ENCODE measurements at places on chromosomes 6 and 20.

DNA sequence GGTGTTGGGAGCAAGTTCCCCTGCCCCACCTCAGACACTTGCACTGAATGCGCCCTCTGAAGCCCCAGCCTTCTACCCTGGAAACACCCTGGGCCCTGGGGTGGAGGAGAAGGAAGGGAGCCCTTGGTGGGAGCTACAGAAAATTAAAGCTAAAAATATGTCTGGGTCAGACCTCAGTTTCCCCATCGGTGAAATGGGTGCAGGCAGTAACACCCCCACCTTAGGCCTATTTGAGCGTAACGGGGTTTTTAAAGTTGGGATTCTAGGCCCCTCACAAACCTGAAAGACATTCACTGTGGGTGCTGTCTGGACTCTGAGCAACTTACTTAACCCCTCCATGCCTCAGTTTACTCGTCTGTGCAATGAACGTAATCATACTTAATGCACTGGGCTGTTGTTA is 19.3 kb upstream of the CDH22 start:
- no peak for DNase-seq

GRCh38 chr6:43707269-43707668 is 19.7 kb upstream of the MRPS18A start:
- DNase-seq: no peak

DNA sequence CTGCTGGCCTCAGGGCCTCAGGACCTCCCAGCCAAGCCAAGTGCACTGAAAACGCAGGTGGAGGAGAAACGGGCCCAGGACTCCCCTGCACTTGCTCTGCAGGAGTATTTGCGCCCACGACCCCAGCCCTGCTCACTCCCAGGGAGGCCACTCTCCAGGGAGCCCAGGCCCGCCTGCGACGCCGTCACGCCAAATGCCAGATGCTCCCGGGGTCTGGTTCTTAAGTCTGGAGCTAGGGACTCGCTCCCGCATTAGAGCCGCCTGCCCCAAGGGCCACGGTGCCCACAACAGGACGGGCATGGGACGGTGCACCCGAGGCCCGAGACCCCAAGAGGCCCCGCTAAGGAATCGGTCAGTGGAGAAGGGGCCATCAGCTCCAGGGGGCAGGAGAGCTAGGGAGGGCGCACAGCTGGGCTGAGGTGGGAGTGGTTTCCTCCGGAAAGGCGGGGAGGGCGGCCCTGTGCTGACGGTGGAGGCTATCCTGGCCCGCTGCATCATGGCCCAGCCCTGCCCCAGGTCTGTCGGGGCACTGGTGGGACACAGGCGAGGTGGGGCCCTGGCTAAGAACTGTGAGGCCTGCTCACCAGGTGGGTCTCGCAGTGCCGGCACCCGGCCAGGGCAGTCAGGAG is 44.1 kb upstream of the CHRNA4 start:
- no peak for DNase-seq

- DNase-seq: no peak
These were observed 2.1 kb downstream of the DLL1 start for GRCh38 chr6:170288852-170289179.

DNA sequence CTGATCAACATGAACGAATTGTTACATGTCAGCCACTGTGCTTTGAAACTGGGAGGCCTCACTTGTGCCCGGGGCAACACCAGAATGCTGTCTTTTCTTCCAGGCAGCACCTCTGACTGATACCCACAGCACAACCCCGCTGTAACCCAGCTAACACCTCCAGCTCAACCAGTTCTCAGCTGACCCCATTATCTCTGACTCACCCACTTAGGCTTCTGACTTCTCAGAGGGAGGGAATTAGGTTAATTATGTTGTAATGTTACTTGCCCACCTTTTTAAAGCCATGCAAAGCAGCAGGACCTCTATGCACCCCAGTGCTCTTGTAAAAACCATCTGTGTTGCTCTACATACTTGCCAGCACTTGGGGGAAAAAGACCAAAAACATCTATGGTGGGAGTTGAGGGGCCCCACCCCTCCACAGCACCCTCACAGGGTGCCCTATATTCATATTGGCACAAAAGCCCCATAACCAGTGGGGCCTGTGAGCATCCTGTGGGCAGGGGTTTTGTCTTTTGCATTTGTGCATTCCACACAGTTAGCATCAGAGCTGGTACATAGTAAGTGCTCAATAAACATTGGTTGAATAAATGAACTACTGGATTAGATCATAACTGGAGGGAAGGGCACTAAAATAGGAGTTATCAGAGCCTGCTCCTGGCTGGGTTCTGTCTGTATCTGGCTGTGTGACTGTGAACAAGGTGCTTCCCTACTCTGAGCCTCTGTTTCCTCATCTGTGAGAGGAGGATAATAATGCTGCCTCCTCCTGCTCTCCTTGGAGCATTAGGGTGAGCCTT is 22.3 kb downstream of the BNIP5 start:
- DNase-seq: no peak

DNA sequence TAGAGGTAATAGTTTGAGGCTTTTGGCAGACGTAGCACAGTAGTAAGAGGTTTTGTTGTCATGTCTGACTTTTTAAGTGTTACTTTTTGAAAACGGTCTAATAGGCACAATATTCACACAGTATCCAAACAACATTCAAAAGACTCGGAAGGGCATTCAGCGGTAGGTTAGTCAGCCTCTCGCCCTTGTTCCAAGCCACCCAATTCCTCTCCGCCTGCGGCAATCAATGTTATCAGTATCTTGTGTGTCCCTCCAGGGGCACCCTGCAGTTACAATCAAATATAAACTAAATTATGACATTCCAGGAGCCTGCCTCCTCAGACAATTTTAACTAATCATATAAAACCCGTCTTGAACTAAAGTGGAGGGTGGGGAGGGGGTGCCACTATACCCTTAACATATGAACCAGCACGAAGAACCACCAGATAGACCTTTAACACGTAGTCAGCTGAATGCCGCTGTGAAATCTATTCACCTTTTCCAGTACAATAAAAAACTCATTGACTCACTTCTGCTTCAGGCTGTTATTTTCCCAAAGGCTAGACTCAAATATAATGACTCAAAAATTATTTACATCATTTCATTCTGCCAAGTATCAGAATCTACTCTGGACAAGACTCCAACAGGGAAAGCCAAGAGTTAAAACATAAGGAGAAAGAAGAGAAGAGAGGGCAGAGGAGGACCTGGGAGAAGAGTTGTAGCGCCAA is 1.6 kb downstream of the TENT5A start:
- no peak for DNase-seq

All from iPS DF 6.9 (cell line).